Psoas muscle (tissue), 8 donors: ENCODE measurements at places on chromosomes 3 and 15. TPM values are rescaled to one million over a fixed set of nuclear protein-coding genes. Genes with fewer than 3 reads are reported as not detected.

GRCh38 chr3:31776016-31776415 lies 205.0 kb downstream of the OSBPL10 start:
- no peak for DNase-seq

Gene TRIM42
- polyA plus RNA-seq, result 0.06 TPM

DNA sequence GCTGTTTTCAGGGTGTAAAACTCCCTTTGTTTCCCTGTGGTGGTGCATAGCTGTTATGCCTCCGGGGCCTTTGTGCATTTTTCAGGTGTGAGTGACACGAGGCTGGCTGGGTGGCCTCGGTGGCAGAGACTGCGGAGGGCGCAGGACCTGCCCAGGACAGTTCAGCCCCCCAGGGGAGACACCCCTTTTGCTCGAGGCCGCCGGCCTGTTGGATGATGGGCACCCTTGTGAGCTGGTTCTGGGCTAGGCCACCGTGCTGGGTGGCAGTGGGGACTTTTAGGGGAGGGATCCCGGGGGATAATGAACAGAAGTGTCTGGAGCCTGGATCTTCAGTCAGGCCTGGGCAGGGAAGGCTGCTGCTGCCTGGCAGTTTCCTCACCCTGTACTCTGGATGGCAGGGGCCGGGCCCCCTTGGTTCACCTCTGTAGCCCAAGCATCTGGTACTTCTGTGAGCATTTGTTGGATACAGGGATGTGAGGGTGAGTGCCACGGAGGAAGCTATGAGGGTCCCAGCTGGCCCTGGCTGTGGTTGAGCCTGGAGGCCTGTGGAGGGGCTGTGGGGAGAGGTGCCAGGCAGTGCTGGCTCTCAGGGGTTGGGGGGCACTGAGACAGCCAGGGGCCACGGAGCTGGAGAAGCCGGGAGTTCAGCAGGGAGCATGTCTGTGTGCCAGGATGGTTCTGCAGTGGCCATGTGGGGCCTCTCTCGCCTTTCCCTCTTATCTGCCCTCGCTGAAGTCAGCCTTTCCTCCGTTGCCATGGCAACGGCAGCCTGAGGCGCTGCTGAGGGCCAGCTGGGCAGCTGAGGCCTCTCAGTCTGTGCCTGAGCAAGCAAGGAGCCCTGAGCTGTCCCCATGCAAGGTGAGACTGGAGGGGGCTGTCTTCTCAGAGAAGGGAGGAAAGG lies 49.0 kb downstream of the KY start:
- no peak for DNase-seq

- no peak for DNase-seq
Observed at GRCh38 chr3:111949712-111950111, 29.1 kb upstream of the ABHD10 start.

DNA sequence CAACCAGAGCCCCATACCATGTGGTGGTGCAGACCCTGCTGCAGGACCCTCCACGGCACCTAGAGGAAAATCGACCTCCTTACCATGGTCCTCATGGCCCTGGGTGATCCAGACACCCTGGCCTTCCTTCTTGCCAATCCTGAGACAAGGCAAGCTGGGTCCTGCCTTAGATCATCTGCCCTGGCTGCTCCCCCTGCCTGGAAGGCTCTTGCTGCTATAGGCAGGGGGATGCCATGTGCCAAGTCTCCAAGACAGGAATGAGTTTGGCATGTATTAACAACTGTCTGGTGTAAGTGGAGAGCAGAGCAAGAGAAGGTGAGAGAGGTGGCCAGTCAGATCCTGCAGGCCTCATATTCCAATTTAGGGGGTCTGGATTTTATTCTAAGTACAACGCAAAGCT lies 7.5 kb downstream of the HEG1 start:
- no peak for DNase-seq

DNA sequence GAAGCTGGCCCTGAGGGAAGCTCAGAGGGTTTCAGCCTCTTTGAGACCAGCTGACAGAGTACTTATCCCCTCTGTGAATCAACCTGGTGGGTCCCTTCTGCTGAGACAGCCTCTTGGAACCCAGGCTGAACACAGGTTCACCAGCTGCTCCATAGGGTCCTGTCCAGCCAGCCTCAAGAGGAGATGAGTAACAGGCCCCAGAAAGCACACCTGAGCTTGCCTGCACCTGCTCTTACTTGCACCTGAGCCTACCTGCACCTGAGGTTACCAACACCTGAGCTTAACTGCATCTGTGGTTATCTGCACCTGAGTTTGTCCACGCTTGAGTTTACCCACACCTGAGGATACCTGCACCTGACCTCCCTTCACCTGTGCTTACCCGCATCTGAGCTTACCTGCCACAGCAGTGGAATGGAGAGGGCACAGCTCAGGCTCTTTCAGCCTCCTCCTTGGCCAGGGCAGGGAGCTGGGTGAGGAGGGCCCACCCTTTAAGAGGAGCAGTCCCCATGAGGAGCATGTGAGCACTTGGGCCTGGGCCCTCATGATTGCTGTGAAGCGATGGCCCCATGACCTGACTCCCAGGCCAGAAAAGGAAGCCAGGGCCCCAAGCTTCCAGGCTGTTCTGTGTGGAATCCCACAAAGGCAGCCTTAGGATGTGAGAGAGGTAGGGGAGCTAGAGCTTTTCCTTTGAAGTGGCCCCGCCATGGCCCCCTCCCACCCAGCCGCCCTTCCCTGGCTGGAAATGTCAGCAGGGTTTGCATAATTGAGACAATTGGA lies at the start of gene TRPM1:
Gene TRPM1 (minus strand): TSS at position 464 of the 777 bp plus-strand sequence. CDS start 20,370 bp downstream, outside the sequence.
- no peak for DNase-seq

Gene FEZF2
- polyA plus RNA-seq, result not detected

DNA sequence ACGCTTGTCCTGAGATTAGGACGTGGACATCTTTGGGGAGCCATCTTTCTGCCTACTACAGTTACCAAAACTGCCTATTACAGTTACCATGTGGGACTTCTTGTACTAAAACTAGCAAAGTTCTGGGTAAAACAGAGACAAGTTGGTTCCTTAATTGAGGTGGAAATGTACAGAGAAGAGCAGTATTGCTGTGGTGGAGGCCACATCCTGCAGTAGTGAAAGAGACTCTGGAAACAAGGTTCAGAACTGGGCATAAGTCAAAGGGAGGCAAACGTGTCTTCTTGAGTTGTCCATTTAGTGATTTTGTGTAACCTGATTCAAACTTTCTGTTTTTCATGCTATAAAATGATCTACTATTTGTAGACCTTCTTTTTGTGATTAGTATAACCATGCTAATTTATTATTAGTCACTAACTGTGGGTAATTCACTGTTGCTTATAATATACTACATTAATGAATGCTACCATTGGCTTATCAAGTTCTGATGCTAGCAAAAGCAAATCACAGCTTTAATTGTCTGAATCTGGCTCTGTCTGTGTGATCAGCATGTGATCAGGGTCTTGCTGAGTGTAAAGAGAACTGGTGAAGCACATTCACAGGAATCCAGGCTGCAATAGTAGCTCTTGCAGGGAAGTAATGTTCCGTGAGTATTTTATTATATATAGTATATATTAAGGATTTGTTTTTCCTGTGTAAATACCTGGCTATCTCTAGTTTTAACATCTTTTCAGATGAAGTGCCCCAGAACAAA lies 207.9 kb upstream of the GAP43 start:
- DNase-seq, result no peak

DNA sequence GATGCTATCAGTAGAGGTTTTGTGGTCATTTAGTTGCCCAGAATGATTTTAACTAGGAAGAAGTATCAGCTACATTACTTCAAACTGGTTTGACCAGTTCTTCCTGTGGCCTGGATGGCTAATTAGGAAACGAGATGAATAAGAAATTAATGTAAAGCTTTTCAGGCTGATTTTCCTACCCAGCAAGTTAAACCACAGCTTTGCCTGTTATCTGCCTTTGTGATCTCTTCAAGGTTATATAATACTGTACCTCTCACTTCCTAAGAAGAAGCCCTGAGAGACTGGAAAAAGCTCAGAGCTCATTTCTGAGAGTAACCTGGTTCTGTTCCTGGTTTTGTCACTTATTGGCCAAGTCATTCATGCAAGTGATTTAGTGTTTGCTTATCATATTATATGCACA lies 782.2 kb upstream of the GOLIM4 start:
- DNase-seq, result no peak

Gene BBS4
- 38.6 TPM for polyA plus RNA-seq

DNA sequence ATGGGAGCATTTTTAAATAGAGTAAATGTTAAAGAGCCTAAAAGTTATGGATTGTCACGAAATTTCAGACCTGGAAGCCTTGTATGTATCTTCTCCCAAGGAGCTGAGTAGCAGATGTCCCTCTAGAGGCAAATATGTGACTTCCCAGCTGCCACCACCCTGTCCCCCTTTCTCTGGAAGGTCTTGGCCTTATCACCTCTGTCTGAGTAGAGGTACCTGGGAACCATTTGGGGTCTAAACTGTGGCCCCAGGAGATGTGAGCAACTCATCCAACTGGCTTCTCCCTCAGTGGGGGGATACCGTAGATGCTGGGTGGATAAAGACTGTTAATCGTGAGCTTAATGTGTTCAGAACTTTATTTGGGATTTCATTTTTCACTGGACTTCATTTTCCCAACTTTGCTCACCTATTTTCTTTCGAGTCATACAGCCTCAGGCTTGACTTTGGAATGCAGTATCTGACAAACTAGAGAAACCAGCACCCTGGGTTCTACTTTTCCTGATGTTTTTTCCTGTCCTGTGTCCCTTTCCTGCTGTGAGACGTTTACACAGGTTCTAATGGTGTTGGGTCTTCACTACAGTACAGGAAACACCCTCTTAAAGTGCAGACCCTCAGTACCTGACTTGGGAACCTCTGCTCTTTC lies 53.3 kb upstream of the CCR4 start:
- DNase-seq, result no peak

DNA sequence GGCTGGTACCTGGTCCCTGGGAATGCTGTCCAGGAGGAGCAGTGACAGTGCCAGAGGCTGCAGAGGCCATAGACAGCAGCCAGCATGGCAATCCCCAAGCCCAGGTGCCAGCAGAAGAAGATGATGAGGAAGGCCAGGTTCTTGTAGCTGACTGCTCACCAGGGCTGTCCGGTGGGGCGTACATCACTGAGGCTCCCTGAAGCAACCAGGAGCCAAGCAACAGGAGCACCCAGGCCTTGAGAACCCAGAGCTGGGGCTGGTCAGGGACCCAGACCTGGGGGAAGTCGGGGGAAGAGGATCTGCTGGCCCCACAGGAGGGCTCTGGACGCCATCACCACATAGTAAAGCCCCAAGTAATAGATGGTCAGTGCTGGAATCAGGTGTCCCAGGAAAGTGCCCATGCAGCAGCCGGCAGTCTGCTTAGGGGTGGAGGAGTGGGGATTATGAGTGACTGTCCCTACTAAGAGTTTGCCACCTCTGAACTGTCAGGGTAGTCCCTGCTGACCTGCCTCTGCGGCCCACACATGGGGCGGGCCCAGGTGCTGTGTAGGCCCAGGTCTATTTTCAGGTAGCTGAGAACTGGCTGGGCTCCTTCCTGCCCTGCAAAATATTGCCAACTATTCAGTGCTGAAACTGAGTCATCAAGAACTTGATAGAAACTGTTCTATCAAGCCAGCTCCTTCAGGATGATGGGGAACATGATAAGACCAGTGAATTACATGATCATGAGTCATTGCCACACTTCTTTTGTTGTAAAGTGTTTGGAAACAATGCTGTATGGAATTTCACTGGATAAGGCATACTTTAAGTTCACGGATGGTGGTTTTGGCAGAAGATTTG lies 68.7 kb downstream of the CHRD start:
- no peak for DNase-seq

GRCh38 chr15:74619916-74620635 lies 4.4 kb downstream of the CLK3 start:
- no peak for DNase-seq

- no peak for DNase-seq
Observed at GRCh38 chr15:101672298-101672697, 20.1 kb upstream of the TM2D3 start.

Gene SLC15A2
- polyA plus RNA-seq, result 0.36 TPM

- no peak for DNase-seq
Observed at GRCh38 chr3:32423956-32424557, 32.4 kb downstream of the CMTM7 start.

Gene MAGEL2
- 0.01 TPM for polyA plus RNA-seq

Gene PCSK6
- polyA plus RNA-seq, result 9.8 TPM

DNA sequence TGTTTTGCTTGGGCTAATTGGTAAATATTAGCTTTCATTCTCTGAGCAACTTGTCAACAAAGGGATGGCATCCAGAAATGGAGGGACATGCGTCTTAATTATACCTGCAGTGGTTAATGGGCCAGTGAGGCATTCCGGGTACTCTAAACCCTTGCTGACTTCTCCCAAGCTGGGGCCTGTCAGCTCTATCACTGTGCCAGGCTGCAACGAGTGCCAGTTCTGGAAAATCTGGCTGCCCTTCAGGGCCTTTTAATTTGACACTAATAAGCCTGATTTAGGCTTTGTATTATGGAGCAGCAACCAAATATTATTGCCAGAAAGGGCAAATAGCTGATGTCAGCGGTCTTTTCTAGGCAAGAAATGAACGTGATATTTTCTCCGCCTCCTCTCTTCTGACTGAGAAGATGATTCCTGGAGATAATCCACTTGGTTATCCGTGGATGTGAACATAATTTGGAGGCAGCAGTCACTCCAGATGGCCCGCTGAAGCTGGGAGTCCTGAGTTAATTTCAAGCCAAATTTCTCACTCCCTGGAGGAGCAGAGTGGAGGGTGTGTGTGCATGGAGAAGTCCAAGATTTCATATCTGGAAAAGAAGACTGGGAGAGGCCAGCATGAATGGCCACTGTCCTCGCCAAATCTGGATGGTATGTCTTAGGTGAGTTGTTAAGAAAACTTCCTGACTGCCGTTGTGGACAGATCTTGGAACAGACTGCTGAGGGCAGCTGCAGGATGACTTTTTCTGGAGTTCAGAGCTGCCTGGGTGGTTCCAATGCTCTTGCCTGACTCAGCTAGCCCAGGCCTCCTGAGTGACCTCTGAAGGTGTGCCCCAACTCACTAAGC lies 44.4 kb upstream of the PSMD6 start:
- no peak for DNase-seq

GRCh38 chr3:61996366-61996765 lies 377.0 kb downstream of the FEZF2 start:
- no peak for DNase-seq

DNA sequence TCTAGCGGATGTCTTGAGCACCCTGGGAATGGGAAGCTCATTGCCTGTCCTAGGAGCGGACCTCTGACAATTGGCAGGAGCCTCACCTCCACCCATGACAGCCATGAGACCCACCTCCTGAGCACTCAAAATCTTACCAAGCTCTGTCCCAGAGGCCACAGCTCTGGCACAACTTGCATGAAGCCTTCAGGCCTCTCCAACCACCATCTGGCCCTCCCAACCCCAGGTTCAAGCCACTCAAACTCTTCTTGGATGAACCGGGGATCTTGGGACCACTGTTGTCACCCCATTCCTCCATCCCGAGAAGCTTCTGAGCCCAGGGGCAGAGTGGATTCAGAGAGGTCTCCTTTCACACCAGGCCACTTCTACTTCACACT lies 1.5 kb downstream of the VIPR1 start:
- no peak for DNase-seq

Gene CADPS
- polyA plus RNA-seq, result 0.01 TPM

- peak; percentile 76 for DNase-seq
Observed at GRCh38 chr15:80778964-80779657, at the start of gene CEMIP. Gene CEMIP, plus strand, starts transcription at chr15:80779370. Its CDS starts 94,510 bp downstream, at chr15:80873880.
